Heart right ventricle (tissue), 16 donors: ENCODE measurements at places on chromosomes 7 and 10.
A peak's percentile ranks its signal among the peaks of the same experiment; 100 is the strongest.

DNA sequence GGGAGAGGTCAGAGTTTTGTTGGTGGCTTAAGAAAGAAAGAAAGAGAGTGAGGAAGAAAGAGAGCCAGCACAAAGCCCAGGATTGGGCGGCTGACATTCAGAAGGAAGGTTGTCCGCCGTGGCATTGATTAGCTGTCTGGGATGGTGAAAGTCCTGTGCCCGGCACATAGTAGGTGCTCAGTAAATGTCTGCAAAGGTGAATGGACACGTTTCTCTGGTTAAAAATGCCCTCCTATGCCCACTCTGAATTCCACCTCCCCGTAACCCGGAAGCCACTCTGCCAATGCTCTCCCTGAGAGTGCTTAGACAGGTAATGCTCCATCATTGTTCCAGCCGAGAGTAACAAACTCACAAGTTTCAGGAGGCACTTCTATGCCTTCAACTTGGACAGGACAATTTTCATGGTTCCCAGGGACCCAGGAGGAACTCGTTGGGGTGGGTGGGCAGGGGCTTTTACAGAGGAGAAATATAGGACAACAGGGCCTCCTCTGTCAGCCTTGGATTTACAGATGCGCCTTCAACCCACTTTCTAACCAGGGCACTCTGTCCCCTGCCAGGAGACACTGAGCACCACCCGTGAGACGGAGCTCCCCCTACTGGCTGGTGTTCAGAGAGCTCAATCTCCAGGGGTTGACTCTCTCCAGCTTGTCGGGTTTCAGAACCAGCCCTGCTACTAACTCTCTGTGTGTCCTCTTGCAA is 411.5 kb upstream of the ZMIZ1 start:
- DNase-seq = peak; percentile 68

DNA sequence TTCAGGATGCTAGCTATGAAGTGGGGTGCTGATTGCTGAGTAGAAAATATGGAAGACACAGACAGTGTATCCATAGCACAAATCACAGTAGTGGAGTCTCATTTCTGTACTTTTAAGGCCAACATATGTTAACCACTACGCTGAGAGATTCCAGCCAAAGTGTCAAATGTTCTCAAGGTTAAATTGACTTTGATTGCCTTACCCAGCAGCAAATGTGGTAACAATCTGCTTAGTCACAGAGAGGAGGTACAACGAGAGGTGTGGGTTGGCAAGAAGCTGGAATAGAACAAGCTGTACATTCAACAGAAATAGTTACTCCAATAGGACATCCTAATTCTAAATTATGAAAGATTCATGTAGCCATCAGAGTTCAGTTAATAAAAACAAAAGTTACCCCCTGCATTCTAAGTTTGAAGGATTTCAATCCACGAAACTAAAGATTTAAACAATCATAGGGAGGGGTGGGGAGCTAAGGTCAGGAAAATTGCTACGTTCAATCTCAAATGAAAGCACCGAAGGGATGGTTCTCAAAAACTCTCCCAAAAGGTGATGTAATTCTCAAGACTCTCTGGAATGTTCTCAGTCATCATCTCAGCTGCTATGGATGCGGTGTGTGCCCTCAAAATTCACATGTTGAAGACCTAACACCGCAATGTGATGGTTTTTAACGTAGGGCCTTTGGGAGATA is 137.0 kb downstream of the ETV1 start:
- DNase-seq = no peak

DNA sequence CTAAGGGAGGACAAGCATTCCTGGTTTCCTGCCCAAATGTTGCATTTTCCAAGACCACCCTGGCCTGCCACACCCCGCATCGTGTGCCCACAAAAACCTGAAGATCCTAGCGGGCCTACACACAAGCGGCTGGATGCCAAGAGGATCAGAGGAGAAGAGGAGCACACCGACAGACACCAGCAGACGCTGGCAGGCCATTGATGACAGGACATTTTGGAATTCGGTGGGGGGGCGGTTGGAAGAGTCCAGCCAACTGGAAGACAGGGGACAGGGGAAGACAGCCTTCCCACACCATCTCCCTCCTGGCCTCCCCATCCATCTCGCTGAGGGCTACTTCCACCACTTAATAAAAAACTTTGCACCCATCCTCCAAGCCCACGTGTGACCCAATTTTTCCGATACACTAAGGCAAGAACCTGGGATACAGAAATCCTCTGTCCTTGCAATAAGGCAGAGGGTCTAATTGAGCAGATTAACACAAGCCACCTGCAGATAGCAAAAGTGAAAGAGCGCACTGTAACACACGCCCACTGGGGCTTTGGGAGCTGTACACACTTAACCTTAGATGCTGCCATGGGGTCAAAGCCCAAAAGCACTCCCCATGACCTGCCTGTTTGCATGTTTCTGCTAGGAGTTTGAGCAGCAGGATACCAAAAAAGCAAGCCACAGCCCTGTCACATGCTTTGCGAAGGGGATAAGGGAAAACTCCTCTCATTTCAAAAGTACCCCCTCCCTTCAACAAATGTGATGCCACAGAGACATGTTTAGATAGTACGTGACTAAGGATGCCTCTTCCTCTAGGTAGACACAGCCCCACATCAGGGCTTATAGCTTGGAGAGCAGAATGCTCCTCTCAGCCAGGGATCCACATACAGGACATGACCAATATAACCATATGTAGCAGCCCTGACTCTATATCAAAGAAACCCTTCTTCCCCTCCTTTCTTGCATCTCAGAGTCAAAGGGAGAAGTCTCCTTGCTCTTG is 13.4 kb upstream of the SMNDC1 start:
- DNase-seq = no peak

GRCh38 chr7:134451656-134452055 is 7.2 kb downstream of the AKR1B1 start:
- DNase-seq = no peak

DNA sequence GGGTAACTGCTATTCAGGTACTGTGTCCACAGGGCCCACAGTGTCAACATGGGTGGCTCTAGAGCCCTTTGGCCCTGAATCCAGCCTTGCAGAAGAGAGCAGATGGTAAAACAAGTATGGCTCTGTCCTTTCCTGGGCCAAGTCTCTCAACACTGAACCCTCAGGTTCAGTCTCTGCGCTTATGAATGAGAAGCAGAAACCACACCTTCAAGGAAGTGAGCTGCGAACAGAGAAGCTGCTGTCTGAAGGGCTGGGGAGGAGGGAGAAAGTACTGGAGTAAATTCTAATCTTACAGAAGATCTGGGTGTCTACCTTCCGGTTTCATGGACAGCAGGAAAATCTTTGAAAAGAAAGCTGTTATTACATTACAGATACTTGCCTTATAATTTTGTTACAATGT is 4.1 kb downstream of the TBRG4 start:
- DNase-seq = no peak

- DNase-seq = no peak
These were observed 58.9 kb downstream of the MICALL2 start for GRCh38 chr7:1400371-1400770.

DNA sequence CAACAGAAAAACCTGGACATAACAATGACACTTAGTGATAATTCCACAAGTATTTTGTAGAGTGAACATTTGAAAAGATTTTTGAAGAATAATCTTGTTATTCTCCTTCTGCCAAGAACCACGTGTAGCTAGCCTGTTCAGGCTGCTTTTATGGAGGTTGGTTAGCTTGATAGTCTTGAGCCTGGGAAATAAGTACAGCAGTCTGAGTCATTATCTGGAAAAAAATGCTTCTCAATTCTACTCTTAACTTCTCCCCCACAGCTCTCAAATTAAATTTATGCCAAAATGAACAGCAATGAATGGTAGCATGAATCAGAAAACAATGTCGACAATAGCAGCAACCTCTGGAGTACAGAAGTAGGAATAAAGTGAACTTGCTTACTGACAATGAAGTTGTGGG is 63.2 kb downstream of the GPR37 start:
- no peak for DNase-seq

DNA sequence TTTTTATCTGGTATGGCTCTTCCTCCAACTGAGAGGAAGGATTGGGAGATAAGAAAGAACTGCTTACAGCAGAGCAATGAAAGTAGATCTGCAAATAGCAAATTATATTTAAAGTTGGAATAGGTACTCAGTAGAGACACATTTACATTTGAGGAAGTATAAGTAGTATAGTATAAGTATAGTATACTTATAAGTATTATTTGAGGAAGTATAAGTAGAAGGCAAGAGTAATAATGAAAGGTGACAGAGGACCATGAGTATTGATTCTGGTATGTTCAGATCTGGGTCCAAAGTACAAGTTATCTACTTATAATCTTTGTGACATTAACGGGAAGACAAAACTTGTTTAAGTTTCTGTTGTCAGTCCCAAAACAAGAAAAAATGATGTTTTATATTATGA is 527.6 kb upstream of the SORCS1 start:
- DNase-seq = no peak

GRCh38 chr10:122018491-122018890 is 29.5 kb downstream of the TACC2 start:
- DNase-seq = no peak

GRCh38 chr7:51226063-51226755 is 90.4 kb downstream of the COBL start:
- DNase-seq = no peak

DNA sequence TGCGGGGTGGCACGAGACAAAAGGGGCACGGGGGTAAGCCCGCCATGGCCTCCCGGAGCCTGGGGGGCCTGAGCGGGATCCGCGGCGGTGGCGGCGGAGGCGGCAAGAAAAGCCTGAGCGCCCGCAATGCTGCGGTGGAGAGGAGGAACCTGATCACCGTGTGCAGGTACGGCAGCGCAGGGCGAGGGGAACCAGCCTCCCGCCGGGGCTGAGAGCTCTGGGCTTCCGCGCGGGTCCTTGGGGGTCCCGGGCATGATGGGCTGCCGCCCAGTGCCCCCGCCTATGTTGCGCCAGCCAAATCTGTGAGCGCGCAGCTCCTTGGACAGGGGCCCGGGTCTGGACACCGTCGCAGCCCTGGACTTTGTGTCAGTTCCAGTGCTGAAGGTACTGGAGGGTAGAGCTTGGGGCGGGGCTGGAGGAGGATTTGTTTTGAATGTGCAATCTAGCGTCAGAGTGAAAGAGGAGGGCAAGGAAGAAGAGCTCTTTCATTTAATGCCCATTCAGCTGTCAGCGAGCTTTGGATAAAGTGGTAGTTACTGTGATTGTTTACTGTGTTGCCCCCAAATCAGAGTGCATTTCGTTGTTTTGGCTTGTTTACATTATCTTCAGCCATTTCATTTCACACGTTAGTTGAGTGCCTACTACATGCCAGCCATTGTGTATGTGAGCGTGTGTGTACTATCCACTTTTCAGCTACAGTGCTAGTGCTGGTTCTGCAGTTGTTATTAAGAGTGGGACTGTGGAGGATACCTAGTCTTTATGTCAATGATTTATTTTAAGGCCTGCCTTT is 777 bp downstream of the RUNDC3B start:
- DNase-seq = peak; percentile 13

DNA sequence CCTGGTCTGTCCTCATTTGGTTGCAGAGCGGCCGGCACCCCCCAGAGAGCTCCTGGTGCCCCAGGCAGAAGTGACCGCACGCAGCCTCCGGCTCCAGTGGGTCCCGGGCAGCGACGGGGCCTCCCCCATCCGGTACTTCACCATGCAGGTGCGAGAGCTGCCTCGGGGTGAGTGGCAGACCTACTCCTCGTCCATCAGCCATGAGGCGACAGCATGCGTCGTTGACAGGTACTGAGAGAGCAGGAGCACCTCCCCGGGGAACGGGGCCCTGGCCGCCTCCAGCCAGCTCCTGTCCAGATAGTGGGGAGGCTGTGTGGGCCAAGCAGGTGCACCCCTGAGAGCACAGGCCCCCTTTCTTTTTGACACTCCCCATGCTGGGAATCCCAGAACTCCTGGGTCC is 532.9 kb upstream of the FOXK1 start:
- no peak for DNase-seq

DNA sequence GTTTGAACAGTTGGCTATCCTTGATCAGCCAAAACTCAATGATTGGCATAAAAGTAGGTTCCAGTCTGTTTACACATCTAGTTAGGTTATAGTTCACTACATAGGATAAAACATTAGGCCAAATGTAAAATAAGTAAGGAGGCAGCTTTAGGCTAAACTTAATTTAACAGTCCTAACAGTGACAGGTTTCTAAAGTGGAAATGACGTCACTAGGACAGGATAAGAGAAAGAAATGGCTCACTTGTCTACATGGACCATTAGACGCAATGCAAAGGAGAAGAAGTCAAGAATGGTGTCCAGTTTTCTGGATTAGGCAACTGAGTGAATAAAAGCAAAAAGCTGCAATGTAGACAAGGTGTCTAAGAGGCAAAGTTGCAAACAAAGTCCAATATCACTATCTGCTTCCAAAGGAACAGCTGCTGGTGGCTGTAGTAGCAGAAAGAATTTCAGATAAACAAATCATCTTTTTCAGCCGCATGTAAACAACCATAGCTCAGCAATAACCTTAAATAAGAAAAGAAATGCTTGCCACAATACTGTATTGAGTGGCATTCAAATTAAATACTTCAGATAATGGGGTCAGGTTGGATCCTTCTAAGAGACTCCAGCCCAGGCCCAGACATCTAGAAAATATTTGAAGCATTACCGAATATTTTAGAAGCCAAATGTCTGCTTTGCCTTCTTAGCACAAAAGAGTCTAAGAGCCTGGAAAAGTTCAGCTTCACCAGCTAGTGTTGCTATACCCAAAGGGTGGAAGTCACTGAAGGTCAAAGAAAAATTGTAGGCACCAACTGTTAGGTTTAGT is 154.2 kb downstream of the NEBL start:
- DNase-seq = no peak

DNA sequence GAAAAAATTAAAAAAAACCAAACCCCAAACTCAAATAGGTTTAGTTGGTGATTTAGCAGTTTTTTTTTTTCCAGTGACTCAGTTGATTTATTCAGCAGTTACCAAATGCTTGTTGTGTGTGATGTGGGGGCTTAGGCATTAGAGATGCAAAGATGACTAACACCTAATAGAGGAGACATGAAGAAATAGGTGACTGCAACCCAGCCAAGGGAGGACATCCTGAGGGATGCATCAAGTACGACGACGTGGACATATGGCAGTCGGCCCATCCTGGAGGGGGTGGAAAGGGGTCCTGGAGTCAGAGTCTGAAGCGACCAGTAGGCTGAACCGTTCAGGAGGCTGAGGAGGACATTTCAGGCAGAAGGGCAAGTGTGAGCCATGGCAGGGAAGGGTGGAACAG is 35.5 kb downstream of the LRMDA start:
- no peak for DNase-seq

DNA sequence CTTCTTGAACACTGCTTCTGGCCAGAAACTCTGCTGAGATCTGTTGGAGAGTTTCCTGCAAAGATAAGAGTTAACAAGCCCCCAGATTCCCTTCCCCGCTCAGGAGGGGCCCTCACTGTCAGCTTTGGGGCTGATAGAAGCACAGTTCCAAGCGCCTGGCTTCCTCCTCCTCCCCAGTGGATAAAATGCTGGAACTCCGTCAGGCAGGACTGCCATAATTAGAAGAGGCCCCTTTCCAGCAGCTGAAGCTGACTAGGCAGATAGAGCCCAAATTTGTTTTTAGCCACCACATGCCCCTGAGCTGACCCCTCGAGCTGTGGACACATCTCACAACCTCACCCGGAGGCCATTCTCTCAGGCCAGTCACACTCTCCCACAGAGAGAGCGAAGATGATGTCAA is 89.4 kb downstream of the TBXAS1 start:
- DNase-seq = peak; percentile 28

GRCh38 chr7:42315631-42316030 is 78.6 kb upstream of the GLI3 start:
- no peak for DNase-seq

GRCh38 chr7:47568547-47568946 is 13.4 kb downstream of the TNS3 start:
- no peak for DNase-seq
